ENCODE measurements at places on chromosomes 7 and 10. TPM values are rescaled to one million over a fixed set of nuclear protein-coding genes. Genes with fewer than 3 reads are reported as not detected.

DNA sequence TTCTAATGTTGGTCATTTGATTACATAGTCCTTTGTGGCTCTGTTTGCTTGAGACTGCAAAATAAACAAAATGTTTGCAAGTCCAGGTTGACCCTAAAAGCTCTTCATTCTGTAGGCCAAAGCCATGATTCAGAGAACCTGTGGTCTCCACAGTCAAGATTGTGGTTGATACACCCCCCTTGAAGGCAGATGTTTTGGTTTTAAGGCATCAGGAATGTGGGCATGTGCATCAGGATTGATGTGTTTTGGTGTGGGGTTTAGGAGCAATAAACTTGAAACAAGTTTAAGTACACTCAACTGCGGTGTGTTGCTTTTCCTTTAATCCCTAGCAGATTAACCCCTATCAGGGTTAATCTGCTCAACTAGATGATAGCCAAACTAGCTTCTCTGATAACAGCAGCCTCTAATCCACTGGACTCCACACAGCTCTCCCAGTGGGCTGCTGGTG lies 379.1 kb upstream of the GALNT17 start:
- DNase-seq, result no peak
- no peaks in the 10 kb centered on the region for H3K27me3 ChIP-seq
- H3K4me1 ChIP-seq, result peaks cover 2% of the 10 kb centered on the region
- no peak overlapping the region for H3K4me3 ChIP-seq
- no peak overlapping the region for H3K27ac ChIP-seq

- H3K36me3 ChIP-seq, result no peaks in the 10 kb centered on the region
- H3K4me1 ChIP-seq, result no peaks in the 10 kb centered on the region
- no peak overlapping the region for H3K27ac ChIP-seq
Observed at GRCh38 chr10:43315535-43316207, 48.8 kb upstream of the RASGEF1A start.

GRCh38 chr10:35012781-35013180 lies 77.4 kb downstream of the CUL2 start:
- no peak overlapping the region for H3K27ac ChIP-seq
- no peaks in the 10 kb centered on the region for H3K27me3 ChIP-seq
- H3K36me3 ChIP-seq, result peaks cover 10% of the 10 kb centered on the region
- no peaks in the 10 kb centered on the region for H3K4me1 ChIP-seq
- DNase-seq, result no peak
- no peak overlapping the region for H3K4me3 ChIP-seq

Gene RNF133
- 5.6 TPM for total RNA-seq

Gene CDNF
- 5.1 TPM for total RNA-seq

Gene ZNF727
- 3.6 TPM for total RNA-seq
